ENCODE measurements at places on chromosomes 6 and 20.

DNA sequence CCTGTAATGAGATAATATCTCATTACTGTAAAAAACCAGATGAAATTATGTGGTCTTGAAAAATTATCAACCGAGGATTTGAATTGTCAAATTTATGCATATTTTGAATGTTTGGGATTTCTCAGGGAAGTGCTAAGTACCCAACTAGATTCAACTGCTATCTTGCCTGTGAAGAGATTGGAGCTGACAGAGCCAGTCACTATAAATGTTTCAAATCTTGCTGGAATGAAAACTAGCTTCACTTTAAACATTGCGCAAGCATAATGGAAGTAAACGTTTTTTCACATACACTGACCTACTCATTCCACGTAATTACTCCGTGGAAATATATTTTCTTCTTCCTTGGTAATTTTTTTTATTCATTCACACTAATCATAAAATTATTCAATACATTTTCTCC lies 46.7 kb downstream of the TMEM170B start:
- DNase-seq, result peak; percentile 6

- no peak for DNase-seq
Observed at GRCh38 chr20:12211361-12211760, 293.7 kb downstream of the BTBD3 start.

GRCh38 chr6:142055219-142055618 lies 77.5 kb upstream of the GJE1 start:
- DNase-seq, result no peak

- no peak for DNase-seq
Observed at GRCh38 chr20:23103284-23104018, 17.3 kb upstream of the CD93 start.

GRCh38 chr6:132310921-132311320 lies 90.4 kb downstream of the MOXD1 start:
- no peak for DNase-seq

DNA sequence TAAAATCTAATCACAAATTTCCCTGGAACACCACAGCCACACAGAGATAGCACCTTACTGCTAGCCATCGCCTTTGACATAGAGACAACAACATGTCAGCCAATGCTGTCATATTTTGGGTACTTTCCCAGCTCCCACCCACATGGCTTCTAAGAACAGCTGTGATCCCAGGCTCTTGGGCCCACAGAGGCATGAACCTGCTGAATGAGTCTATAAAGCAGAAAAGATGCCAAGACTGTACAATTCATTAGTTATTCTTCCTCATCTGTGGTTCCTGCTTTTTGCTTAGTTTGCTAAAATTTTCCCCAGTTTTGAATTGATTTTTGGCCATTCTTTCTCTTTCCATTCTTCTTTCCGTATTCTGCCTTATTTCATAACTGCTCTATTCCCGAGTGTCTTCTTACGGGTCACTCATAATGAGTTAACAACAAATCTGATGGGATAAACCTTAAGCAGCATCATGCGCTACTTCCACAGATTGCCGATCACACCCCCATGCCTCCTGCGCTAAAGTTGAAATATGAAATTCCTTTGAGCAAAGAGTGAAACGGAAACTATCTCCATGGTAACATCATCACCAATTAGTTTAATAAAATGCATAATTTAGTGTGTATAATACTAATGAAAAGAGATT lies 327.3 kb upstream of the HSF2 start:
- no peak for DNase-seq

DNA sequence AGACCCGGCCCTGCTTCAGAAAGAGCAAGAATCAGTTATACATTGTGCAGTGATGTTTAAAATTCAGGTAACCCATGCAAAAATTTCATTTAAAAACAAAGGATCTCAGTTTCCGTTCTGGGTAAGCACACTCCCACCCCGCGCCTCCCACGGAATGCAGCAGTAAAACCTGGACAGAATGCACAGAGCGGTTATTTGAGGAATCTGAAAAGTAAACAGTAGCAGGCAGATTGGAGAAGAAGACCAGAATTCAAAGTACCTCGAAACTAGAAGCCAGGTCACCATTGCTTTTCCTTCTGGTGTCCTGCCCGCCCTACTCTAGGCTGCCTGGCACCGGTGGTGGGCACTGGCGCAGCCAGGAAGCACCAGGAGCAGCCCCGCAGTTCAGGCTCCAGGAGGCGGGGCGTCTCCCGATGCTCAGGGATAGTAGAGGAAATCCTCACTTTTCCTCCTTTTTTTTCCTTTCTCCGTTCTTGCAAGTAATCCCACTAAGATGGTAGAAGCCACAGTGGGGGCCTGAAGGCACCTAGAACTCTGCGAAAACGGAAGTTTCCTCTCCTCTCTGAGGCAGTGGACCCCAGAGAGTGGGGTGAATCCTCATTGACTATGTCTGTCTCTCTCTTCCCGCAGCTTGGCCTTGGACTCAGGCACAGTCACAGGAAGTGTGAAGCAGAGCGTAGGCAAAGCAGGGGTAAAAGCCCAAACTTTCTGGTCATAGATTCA lies 28.3 kb downstream of the METTL24 start:
- no peak for DNase-seq

DNA sequence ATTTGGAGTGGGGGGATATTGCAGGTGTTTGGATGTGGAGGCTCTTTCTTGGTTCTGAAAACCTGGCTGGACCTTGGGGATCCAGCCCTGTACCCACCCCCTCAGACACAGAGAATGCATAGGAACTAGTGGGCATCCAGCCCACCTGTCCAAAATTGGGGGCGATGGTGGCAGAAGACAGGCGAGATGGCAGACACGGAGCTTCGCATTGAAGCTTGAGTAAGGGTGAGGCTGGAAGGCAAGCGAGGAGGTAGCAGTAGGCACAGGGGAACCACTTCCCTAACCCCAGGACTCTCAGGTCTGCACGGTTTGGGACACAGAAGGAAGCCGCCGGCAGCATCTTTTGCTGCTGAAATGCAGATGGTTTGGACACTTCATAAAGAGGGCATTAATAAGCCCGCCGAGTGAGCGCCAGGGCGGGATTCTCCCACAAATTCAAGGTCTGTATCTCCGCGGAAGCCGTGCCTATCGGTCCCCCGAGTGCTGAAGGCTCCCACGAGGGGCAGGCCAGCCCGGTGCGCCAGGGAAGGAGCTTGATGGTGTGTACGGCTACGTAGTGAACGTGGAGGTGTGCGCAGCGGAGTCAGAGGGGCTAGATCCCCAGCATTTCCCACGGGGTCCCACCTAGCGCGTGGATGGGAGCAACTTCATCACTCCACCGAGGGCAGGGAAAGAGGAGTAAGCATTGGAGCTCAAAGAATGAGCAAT lies 1.6 kb upstream of the FOXA2 start:
- DNase-seq, result no peak

- no peak for DNase-seq
Observed at GRCh38 chr20:59518881-59519706, 85.2 kb upstream of the PHACTR3 start.

GRCh38 chr6:44049163-44049988 lies 77.9 kb downstream of the MRPL14 start:
- no peak for DNase-seq

- DNase-seq, result no peak
Observed at GRCh38 chr6:44674226-44675155, 287.0 kb downstream of the CDC5L start.

DNA sequence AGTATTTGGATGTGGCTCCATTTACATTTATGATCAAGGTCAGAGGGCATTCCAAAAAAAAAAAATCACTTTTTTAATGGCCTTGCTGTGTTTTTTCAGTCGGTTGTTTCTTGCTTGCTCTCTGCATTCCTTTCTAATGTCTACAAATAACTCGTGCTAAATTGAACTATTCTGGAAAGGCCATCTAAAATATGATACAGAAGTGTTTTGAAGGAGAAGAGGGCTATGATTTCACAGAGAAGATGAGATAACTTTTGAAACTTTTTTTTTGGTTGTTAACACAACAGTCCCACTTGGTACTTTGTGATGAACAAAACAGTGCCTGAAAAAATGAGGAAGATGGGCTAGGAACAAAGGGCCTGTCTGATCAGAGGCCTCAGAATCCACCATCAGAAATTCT lies 156.1 kb upstream of the SMLR1 start:
- DNase-seq, result no peak

- DNase-seq, result no peak
Observed at GRCh38 chr6:43434001-43434840, 6.9 kb downstream of the ABCC10 start.

DNA sequence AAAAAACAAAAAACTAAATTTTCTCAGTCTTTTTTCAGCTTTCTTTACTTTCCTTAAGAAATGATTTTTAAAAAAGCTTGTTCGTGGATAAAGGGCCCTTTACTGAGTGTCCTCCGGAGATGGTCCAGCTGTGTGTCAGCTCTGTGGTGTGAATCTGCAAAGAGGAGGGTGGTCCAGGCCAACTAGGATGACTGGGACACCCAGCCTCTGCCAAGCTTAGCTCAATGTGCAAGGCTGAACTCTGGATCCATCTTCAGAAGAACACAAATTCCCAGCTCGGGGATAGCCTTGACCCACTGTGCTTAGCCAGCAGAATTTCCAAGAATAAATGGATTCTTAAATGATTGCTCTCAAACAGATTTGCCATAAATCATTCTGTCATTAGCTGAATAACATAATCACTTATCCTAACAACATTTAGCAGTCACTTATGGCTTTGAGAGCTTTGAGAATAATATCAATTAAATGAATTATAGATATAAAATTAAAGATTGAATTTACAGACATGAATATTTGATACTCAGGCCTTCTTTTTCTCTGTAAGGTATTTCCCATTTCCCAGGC lies 14.2 kb upstream of the CALHM5 start:
- no peak for DNase-seq

GRCh38 chr6:64376394-64376793 lies 740.8 kb downstream of the PHF3 start:
- no peak for DNase-seq

DNA sequence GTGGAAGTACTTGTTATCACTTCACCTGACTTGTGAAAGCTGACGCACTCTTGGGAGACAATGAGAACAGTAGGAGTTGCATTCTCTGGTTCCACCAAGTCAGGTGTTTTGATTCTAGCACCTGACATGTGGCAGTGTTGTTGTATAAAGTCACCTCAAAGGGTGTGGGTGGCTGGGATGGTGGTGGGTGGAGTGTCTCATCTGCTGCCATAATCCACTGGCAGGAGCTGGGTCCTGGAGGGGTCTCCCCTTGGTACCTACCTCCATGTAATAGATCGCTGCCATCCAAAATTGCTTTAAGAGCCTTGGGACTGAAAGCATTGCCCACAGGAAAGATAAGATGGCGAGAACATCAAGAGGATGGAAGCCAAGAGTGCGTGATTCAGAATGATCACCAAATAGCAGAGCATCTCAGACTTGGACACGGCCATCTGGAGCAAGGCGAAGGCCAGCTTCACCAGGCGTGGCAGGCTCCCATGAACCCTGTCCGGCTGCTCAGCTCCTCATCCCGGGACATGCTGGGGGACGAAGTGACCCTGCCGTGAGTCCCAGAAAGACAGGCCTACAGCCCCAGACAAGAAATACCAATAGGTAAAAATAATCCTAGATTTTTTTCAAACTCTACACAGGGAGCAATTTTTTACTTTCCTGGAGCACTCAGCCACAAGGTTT lies 56.6 kb downstream of the NPEPL1 start:
- DNase-seq, result no peak

GRCh38 chr6:7906741-7907140 lies 3.8 kb downstream of the TXNDC5 start:
- no peak for DNase-seq

GRCh38 chr6:36362551-36363370 lies 24.7 kb downstream of the ETV7 start:
- no peak for DNase-seq
